Fibroblast of skin of left quadriceps (primary cell): ENCODE measurements at places on chromosomes 6 and 20.

DNA sequence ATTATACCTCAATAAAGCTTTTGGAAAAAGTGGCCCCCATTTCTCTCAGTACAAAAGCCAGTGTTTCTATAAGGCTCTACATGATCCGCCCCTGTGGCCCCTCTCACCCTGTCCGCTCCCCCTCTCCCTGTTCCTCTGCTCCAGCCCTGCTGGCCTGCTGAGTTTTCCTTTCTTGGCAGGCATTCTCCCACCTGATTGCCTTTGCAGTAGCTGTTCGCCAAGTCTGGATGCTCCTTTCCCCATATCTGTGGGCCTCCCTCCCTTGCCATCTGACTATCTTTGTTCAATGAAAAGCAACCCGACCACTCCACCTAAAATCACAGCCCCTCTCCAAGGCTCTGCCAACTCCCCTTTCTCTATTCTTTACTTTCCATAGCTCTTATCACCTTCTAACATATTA lies 33.2 kb downstream of the CDH22 start:
- DNase-seq = no peak

DNA sequence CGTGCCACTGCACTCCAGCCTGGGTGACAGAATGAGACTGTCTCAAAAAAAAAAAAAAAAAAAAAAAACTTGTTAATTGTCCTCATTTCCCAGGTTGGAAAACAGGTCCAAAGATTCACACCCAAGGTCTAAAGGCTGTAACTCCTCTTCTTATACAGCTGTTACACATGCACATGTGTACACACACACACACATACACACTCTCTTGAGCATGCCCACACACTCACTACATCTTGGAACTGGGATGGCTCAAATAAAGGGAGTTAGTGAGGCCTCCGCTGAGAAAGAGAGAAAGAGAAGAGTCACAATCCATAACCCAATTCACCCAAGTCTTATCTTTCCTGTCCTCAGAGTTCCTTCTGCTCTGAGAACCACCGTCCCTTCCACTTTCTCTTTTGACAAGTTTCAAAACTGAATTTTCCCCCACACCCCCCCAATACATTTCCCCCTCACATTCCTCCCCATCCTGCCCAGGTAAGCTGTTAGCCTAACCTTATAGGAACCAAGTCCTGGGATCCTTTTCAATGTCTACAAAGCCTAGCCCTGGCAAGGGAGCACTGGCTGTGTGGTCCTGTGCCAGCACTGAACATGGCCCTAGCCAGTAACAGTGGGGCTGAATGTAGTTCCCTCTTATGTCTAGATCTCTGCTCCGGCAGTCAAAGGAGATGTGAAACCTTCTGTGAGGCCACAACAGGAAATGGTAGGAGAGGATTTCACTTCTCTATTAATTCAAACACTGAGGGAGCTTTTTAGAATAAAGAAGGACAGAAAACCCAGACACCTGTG lies 3.2 kb upstream of the HLA-DMB start:
- no peak for DNase-seq

DNA sequence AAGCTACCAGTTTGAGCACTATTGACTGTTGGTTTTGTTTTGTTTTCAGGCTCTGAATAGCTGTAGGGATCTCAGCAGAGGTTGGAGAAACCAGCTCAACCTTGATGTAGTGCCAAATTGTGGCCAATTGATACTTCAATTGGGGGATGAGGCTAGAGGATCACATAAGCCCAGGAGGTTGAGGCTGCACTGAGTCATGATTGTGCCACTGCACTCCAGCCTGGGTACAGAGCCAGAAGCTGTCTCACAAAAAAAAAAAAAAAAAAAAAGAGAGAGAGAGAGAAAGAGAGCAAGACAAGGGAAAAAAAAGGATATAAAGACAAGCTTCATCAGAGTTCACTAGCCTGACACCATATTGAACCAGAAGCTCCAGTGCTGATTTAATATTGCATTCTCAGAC lies 702.1 kb downstream of the FRK start:
- no peak for DNase-seq

GRCh38 chr20:24951536-24952083 lies 2.5 kb downstream of the CST7 start:
- no peak for DNase-seq

GRCh38 chr6:83470587-83470986 lies 39.7 kb upstream of the ME1 start:
- no peak for DNase-seq
